ENCODE measurements at places on chromosomes 13 and 19. TPM values are rescaled to one million over a fixed set of nuclear protein-coding genes. Genes with fewer than 3 reads are reported as not detected.

The ZNF792 gene
- 3.7 TPM for total RNA-seq

The ERICH6B gene
- total RNA-seq, result not detected

The ZAR1L gene
- total RNA-seq, result not detected

The SBK2 gene
- not detected for total RNA-seq

The SDHAF1 gene
- 14.5 TPM for total RNA-seq

The ONECUT3 gene
- not detected for total RNA-seq

The ZIK1 gene
- total RNA-seq, result 5.4 TPM

The LIM2 gene
- total RNA-seq, result not detected

The KASH5 gene
- not detected for total RNA-seq

The MAG gene
- total RNA-seq, result not detected

The GRIN2D gene
- total RNA-seq, result 0.18 TPM

The BEST2 gene
- not detected for total RNA-seq

The ZNF865 gene
- 0.43 TPM for total RNA-seq

The SRRM5 gene
- not detected for total RNA-seq

The SCN1B gene
- total RNA-seq, result 8.1 TPM

The PALM3 gene
- total RNA-seq, result under 0.01 TPM

The ETV2 gene
- 0.28 TPM for total RNA-seq

The C19orf18 gene
- 0.14 TPM for total RNA-seq

The ZNF492 gene
- 0.09 TPM for total RNA-seq

The PODNL1 gene
- 2.1 TPM for total RNA-seq

The SLC1A5 gene
- 255 TPM for total RNA-seq

The ALOX5AP gene
- 0.74 TPM for total RNA-seq

The LGI4 gene
- 0.28 TPM for total RNA-seq

The FZR1 gene
- 23.9 TPM for total RNA-seq

The RFPL4AL1 gene
- total RNA-seq, result not detected

The SUGP1 gene
- 26.5 TPM for total RNA-seq

The ZNF780A gene
- total RNA-seq, result 15.3 TPM

The CASP14 gene
- total RNA-seq, result not detected

The FFAR1 gene
- not detected for total RNA-seq

The FPR2 gene
- total RNA-seq, result not detected

The MEDAG gene
- 18.6 TPM for total RNA-seq

The SIGLEC10 gene
- total RNA-seq, result not detected

The PSPN gene
- total RNA-seq, result 0.43 TPM

The ZNF730 gene
- 0.43 TPM for total RNA-seq

The WDR62 gene
- 0.55 TPM for total RNA-seq

The ZIC5 gene
- total RNA-seq, result not detected

The ZNF90 gene
- 0.57 TPM for total RNA-seq

The GPC5 gene
- total RNA-seq, result 1.0 TPM

The MUC16 gene
- not detected for total RNA-seq

The SIGLEC14 gene
- not detected for total RNA-seq

The RNF113B gene
- total RNA-seq, result not detected

The OR7A5 gene
- total RNA-seq, result not detected

The IRS2 gene
- total RNA-seq, result 3.0 TPM

The GJB2 gene
- total RNA-seq, result 0.14 TPM

The WDR88 gene
- total RNA-seq, result not detected

The NCAN gene
- total RNA-seq, result not detected

The AXL gene
- total RNA-seq, result 127 TPM

The MPV17L2 gene
- 6.0 TPM for total RNA-seq
